Activated naive CD4-positive, alpha-beta T cell treated with Interleukin-2 at 50 U/mL for 16 hours (primary cell): ENCODE measurements at places on chromosomes 1 and 21.

DNA sequence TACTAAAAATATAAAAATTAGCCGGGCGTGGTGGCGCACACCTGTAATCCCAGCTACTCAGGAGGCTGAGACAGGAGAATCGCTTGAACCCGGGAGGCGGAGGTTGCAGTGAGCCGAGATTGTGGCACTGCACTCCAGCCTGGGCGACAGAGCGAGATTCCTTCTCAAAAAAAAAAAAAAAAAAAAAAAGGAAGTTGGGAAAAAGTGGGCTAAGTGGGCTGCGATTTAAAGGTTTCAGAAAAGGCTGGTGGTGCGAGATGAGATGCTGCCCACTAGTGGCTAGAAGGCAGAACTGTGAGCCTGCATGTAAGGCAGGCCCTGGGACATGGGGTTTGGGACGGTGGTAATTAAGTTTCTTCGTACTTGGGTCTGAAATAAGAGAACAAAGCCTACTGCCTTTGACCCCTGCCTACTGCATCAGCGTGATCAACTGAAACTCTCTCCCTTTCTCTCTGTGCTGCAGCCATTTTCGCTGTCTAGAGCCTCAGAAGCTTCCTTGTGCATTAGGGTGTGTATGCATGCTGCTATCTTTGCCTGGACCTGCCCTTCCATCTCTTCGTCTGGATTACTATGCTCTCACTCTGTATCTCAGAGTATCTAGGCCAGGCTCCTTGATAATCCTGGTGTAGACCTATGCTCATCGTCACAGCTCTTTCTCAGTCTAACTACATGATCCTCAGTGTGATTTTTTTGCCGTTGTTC is 12.4 kb downstream of the FMOD start:
- DNase-seq: peak; percentile 64

- DNase-seq: no peak
Observed at GRCh38 chr21:36347278-36347961, 27.4 kb downstream of the MORC3 start.

- DNase-seq: no peak
Observed at GRCh38 chr1:197269053-197269452, 1.0 kb downstream of the CRB1 start.

- no peak for DNase-seq
Observed at GRCh38 chr1:33916786-33917185, 52.9 kb downstream of the HMGB4 start.

GRCh38 chr1:149923626-149924025 is 4.0 kb downstream of the SF3B4 start:
- no peak for DNase-seq

DNA sequence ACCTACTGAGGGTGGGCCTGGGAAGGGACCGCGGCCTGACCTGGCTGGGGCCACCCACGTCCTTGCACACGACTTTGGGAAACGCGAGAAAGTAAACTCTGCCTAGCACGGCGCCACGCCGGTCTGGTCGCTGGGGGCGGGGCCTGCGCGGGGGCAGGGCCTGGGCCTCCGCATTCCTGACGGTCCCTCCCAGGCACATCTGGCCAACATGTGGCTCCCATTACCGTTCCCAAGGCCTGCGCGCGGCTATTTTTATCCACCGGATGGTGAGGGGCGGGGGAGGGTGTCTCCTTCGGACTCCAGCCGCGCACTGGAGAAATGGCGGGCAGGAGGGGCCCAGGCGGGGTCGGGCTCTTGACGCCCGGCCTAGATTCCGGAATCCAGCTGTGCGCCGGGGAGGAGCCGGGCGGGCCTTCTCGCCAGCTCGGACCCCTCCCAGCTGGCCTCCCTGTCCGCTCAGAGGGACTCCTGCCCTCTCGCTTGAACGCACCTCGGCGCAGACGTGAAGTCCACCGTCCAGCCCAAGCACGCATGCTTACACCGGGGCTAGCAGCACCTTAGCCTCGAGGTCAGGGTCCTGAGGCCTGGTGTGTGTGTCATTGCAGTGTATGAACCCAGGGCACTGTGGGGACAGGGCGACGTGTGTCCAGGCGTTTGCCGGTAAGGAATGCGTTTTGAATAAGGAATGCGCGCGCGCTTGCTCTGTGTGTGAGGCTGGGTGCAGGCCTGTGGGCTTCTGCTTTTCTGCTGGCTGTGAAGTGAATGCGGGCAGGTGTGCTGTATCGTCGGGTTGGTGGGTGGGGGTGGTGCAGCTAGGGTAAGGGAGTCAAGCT is 2.1 kb downstream of the EVA1B start:
- peak; percentile 42 for DNase-seq

- no peak for DNase-seq
Observed at GRCh38 chr1:206445116-206445515, 25.2 kb upstream of the IKBKE start.

GRCh38 chr1:13583595-13583965 is at the start of gene PDPN:
Gene PDPN, plus strand, starts transcription at chr1:13583832. Its CDS starts 202 bp downstream, at chr1:13584034.
- no peak for DNase-seq

GRCh38 chr1:103129255-103129654 is 20.9 kb upstream of the COL11A1 start:
- no peak for DNase-seq

- DNase-seq: no peak
Observed at GRCh38 chr21:27743971-27744564, 777.2 kb upstream of the ADAMTS5 start.

- DNase-seq: no peak
Observed at GRCh38 chr1:33331444-33332356, 10.8 kb upstream of the A3GALT2 start.

GRCh38 chr1:40313329-40313957 is 3.6 kb downstream of the COL9A2 start:
- no peak for DNase-seq
